D341Med (cell line): ENCODE measurements at places on chromosomes 7 and 10.
A peak's percentile ranks its signal among the peaks of the same experiment; 100 is the strongest.

DNA sequence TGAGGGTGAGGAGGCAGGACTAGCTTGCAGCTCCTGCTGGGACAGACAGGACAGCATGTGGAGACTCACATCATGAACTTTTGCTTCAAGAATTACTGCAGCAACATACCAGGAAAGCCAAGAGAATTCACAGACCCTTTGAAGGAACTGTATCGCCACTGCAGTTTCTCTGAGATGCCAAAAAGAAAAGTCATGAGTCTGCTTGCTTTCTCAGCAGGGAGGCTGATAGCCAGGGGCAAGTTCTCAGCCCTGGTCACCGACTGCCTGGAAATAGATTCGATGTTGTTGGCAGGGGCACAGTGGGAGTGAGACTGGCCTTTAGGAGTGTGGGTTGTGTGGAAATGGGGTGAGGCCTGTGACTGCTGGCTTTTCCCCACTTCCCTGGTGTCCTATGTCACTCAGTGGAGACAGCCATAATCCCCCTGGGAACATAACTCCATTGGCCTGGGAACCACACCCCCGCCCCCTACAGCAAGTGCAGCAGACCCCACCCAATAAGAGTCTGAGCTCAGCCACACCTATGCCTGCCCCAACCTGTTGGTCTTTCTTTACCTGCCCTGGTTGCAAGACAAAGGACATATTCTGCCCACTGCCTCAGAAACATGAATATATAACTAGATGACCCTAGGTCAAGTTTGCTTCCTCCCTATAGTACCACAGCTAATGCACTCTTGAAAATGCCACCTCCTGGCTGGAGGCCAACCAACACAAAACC, 1.6 kb upstream of the SAMD9 start:
- no peak for DNase-seq

DNA sequence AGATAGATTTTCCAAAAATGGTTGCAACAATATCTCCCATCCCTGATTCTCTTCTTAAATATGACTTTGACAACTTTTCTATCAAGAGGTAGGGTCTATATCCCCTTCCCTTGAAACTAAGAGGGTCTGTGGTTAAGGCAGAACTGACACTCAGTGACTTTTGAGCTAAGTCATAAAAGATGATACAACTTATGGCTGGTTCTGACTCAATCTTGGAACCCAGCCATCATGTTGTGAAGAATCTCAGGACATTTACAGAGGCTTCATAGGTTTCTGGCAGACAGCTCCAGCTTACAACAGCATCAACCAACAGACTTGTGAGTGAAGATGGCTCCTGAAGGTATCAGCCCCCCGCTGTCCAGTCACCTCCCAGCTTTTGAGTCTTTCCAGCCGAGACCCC, 203.5 kb downstream of the RNLS start:
- no peak for DNase-seq

- no peak for DNase-seq
Measured at GRCh38 chr7:1807821-1808600, 137.9 kb downstream of the ELFN1 start.

DNA sequence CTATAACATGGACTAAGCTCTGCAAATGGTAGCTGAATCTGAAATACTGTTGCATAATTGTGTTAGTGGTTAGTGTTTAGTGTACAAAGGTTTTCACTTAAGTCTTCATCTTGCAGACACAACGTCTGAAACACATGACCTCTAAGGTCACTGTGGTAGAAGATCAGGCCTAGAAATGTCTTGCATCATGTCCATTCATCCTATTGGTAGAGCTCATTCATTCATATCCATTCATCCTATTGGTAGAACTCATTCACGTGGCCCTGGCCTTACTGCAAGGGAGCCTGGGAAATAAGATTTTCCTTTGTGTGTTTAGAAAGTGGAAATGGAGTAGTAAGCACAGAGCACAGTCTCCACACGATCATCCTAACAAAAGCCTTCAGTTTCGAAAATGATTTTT, 485.8 kb downstream of the PLXNA4 start:
- DNase-seq: no peak

DNA sequence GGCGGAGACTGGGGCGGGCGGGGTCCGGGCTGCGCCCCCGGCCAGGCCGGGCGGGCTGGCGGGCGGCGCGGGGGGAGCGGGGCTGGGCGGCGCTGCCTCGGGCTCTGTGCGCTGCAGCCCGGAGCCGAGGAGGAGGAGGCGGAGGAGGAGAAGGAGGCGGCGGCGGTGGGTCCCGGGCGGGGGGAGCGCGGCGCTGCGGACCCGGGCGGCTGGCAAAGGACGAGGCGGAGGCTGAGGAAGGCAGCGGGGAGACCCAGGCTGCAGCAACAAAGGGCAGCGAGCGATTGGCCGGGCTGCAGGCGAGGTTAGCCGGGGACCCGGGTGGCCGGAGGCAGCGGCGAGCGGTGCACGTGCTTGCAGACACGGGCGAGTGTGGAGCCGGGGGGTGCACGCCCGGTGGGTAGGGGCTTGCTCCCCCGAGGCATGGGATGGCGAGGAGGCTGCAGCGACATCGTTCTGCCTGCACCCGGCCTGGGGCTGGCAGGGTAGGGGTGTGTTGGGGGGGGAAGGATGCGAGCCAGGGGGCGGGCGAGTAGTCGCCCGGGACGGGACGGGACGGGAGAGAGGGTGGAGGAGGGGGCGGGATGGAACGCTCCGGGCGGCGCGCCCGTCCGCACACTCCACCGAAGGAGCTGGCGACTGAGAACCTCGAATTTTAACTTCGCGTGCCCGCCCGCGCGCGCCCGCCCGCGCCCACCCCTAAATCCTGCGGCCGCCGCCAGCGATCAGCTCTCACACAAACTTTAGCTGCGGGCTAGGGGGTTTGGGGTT, 844 bp upstream of the KAT6B start:
- peak; percentile 74 for DNase-seq

- DNase-seq: no peak
Measured at GRCh38 chr7:2019711-2020511, 212.8 kb downstream of the MAD1L1 start.

DNA sequence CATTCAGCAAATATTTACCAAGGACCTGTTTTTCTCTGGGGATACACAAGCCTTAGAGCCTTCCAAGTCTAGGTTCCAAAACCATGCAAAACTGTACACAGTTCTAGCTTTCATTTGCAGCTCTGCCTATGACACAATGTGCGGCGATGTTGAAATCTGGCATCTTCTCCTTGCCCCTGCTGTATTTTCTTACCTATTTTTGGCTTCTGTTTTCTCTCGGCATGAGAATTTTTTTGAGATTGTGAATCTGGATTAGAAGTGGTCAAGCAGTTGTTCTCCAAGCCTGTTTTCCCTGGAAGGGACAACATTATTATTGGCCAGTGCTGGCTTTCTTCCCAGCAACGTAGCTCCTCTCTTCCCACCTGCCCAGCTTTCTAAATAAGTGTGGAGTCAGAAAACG, 176.3 kb downstream of the CREB5 start:
- no peak for DNase-seq

DNA sequence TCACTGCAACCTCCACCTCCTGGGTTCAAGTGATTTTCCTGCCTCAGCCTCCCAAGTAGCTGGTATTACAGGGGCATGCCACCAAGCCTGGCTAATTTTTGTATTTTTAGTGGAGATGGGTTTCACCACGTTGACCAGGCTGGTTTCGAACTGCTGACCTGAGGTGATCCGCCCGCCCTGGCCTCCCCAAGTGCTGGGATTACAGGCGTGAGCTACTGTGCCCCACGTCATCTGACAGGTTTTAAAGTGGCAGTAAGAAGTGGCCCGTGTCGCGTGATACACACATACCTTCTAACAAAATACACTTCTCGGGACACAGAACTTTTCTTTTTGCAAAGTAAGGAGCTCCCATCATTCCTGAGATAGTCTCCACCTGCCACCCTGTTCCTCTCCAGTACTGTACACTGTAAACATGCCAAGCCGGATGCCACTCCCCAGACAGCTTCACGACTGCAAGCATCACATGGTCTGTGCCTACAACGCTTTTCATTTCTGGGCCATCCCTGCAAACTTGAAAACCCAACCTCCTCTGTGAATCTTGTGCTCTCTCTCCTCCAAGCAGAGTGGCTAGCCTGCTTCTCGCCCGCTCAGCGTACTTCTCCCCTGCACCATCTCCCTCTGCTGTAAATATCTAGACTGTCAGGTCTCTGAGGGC, 256.3 kb upstream of the KLF14 start:
- DNase-seq: no peak

GRCh38 chr10:83673316-83673715, 466.0 kb upstream of the GHITM start:
- no peak for DNase-seq

GRCh38 chr7:101093906-101094305, 8.6 kb downstream of the TRIM56 start:
- no peak for DNase-seq

DNA sequence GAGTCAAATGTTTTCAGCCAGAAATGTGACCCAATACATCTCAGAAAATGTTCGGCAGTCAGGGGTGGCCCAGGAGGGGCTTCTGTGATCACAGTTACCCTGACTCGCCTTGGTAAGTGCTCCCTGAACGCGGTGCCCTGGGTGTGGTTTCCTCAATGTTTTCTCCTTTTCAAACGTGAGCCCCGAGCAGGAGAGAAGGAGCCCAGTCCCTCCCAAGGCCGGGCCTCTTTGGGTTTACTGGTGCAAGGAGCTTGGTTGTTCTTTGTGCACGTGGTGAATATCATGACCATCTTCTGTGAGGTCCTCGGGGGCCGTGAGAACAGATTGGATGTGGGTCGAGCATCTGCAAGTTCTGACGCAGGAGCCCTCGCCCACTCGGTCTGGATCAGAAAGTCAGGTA, 55.8 kb upstream of the VIPR2 start:
- no peak for DNase-seq

- DNase-seq: no peak
Measured at GRCh38 chr7:53473371-53473770, 437.9 kb downstream of the POM121L12 start.

- DNase-seq: peak; percentile 22
Measured at GRCh38 chr7:150903606-150904005, 51.3 kb downstream of the AOC1 start.

DNA sequence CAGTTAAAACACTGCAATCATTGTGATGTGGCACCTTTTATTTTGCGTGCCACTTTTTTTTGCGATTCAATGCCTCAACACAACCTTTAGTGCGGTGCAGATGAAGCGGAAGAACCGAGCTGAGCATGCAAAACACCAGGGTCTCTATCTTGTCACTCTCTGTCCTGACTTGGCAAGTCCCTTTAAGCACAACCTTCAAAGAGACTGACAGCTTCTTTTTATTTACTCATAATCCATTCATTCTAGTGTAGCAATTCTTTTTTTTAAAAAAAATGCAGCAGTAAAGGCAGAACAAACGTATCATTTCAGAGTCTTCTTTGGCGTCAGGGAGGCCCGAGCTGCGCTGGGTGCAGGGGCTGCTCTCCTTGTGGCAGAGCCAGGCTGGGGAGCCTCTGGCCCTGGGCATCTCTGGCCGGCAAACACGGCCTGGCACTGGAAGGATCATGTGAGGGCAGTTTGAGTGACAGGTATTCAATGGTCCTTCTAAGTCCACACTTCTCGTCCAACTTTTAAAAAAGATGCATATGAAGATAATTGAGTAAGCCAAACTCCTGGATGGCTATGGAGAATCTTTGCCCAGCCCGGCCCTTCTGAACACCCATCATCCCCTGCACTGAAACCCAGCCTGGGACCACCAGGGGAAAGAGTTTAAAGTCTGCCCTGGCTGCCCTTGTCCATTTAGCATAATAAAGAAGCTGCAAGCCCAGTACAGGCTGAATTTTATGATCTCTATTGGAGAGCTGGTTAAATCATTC, 3.9 kb downstream of the PTF1A start:
- no peak for DNase-seq

- DNase-seq: no peak
Measured at GRCh38 chr7:123355576-123356190, 155.9 kb upstream of the SLC13A1 start.
